ENCODE measurements at places on chromosomes 1 and 21.

GRCh38 chr1:162861101-162861500, at the start of gene CCDC190:
Gene CCDC190, minus strand, starts transcription at chr1:162861175. Its CDS starts 1,529 bp downstream, at chr1:162859646.
- DNase-seq: no peak

- DNase-seq: no peak
These were observed 26.2 kb downstream of the TNFSF18 start for GRCh38 chr1:173024543-173024942.

DNA sequence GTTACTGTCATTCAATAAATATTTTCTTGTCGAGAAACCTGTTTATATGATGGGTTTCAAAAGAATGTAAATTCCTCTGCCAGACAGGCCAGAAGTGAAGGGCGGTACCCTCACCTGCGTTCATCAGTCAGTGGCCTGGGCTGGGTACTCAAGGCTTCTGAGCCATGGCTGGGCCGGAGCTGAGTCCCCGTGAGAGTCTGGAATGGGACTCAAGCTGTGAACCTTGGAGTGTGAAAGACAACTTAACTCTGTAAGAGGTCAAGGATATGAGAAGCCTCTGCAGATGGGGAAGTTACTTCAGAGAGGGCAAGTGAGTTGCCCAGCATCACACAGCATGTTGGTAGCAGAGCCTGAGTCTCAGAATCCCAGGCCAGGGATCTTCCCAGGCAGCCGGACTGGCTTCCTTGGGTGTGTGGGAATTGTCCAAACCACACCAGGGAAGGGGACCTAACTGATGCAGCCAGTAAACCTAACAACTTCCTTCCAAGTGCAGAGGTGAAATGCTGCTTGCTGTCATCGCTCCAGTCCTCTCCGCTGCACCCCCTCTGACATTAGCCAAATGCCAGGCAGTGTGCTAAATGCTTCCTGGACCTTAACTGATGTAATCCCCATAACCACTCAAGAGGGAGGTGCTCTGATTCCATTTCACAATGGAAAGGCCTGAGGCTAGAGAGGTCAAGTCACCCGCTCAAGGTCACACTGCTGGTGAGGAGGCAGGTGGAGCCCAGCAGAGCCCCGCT, 4.8 kb downstream of the DISP3 start:
- DNase-seq: no peak

GRCh38 chr21:42363312-42363711, 3.0 kb downstream of the TFF1 start:
- DNase-seq: no peak

DNA sequence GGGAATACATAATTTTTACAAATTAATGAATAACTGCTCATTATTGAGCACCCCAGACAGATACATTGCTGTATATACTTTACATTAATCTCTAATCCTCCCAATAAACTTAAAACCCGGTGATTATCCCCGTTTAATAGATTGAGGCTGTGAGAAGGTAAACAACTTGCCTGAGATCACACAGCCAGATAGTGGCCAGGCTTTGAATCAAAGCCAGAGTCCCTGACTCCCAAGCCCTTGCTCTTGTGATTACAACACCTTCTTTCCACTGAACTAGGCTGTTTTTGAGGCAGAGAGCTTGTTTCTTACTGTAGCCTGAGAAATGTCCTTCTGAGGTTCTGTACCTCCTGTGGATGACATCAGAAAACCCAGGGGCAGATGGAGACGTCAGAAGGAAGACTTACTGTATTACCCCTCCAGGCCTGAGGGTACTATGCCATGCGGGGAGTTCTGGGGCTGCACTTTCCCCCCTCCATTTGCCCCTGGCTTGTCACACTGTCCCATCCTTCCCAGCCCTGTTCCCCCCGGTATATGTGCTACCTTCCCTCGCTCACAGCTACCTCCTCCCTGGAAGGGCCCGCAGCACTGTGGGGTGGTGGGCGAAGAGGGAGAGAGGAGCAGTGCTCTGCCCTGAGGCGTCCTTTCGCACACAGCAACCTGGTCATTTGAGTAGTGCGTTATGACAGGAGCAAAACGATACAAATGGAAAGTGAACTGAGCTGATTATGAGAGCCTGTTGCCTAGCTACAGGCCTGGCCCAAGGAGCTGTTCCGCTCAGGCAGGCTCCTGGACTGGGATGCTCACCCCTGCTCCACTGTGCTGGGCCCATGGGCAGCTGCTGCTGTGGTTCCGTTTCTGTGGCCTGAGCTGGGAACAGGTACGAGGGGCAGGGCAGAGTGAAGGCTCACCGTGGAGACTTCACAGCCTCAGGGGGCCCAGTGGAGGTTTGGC, 4.6 kb downstream of the KCNC4 start:
- no peak for DNase-seq

GRCh38 chr1:97170300-97170699, 448.7 kb downstream of the PTBP2 start:
- DNase-seq: no peak

GRCh38 chr1:51927029-51927428, 48.5 kb upstream of the NRDC start:
- peak; percentile 77 for DNase-seq

DNA sequence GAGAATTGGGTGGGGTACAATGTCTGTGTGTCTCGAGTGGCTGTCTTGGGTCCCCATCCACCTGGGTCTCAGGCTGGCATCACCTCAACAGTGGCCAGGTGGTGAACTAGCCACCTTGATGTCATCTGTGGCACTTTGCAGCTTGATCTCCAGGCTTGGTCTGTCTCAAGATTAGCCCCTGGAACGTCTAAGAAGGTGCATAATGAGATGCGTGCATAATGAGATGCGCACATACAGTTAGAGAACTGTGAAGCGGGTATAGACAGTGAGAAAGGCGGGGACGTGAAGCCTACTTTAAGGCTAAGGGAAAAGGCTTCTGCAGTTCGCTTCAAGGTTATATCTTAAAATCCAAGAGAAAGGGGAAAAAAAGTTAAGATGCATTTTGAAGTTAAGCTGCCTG, 98.7 kb downstream of the WDR4 start:
- DNase-seq: no peak

- peak; percentile 11 for DNase-seq
These were observed 40.8 kb upstream of the TP53BP2 start for GRCh38 chr1:223886516-223886921.

DNA sequence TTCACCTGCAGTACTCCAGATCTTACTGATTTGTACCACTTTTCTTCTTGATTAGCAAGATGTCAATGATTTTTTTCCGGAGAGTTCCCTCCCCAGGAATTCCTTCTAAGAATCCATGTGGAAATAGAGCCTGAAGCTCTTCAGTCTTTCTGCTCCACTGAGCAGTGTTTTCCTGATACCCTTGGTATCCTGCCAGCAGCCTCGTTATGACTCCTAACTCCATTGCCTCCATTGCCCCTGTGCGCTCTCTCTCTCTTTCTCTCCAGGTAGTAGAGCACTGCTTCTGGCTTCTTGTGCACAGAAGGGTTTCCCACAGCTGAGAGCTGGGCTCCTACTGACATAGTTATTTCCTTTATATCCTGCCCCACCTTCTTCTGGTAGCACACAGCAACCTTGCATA, 12.2 kb downstream of the UBE2U start:
- DNase-seq: no peak

GRCh38 chr21:37534431-37534830, 167.9 kb downstream of the DYRK1A start:
- DNase-seq: no peak

DNA sequence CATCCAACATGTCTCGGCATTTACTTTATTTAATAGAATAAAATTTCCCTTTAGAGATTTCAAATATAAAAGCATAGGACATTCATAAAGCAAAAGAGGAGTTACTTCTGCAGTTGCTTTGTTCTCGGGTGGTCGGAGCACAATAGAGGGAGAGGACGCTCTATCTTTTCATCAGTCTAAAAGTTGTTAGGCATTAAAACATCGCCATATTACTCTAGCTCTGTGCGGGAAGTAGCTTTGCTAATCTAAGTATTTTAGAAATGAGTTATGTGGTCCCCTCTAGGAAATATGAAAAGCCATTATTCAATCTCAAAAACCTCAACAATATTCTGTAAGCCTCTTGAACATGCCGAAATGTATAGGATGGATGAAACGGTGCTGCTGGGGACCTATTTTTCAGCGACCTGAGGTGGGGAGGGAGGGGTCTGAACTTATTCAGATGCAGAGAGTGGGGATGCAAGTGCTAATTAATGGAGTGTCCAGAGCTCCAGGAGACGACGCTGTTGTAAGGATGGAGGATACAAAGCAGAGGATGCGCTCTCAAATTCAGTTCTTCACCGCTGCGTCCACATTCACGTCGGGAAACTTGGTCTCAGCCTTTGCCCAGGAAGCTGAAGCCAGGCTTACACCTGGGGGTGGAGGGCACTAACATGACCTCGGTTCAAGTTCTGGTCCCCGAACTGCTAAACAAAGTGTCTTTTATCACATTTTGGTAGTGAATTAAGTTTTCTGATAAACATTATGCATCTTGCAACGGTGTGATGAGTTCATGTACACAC, 6.3 kb downstream of the CDKN2C start:
- DNase-seq: no peak

DNA sequence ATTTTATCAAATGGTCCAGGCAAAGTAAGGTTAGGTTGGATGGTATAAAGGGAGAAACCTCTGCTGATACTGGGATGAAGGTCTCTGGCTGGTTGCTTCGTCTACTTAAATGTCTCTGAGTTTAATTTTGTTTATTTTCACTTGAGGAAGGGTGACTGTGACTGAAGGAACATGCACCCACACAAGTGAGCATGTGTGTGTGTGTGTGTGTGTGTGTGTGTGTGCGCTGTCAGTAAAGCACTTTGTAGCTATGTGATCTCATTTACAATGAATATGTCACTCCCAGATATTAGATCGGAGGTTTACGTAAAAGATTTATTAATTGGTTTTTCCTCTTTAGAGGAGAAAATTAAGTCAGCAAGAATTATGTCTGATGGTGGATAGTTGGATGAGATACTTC, 4.4 kb downstream of the FOXD2 start:
- DNase-seq: no peak

GRCh38 chr1:201511941-201512539, 5.1 kb upstream of the CSRP1 start:
- no peak for DNase-seq

DNA sequence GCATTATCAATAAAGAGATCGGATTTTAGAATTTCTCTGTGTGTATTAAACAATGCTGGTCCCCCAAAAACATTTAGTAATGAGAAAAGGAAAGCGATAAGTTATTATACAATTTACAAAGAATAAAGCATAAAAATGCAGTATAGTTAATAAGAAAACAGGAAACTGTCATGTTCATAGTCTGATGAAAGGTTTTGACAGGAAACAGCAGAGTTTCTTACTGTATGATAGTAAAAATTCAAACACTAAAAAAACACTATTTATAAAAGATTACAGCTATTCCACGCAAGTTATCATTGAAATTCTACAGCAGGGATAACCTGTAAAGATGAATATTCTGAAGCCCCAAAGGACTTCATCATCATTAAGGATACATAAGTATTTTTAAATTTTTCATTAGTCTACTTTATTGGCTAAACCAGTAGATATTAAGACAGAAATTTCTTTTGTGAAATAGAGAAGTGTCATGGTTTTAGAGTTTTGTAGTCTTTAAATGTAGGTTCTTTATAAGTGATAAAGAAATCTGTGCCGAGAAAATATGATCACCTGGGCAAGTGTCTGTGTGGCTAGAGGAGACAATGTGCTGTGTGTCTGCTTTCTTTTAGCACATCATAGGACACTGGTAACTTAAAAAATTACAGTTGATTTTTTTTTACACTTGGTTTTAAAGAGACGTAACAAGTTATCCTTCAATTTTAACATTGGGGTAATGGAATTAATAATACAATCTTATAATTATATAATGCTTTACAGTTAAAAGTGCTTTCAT, 49.7 kb upstream of the GFI1 start:
- no peak for DNase-seq

DNA sequence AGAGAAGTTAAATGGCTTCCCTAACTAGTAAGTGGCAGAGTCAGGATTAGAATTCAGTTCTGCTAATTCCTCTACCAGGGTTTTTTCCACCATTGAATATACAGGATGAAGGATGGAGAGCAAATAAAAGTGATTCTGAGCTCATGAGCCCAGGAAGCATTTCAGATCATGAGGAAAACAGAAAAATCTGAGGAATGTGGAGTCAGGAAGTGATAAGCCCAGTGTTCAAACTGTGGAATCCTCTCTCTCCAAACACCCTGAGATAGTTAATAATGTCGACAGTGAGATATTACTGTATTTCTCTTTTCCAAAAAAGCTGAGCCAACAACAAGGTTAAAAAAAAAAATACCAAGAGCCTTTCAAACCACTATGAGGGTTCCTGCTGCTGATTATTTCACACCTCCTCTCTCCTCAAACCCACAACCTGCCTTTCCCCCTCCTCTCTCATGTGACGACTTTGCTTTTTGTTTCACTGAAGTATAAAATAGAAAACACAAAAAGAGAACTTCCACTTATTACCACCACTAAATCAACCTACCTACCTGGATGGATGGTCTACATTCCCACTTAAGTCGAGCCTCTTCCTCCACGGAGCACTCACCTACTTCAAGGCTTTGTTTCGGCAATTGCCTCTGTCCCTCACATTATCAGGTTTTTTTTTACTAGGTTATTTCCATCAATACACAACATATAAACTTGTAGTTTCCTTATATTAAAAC, 8.9 kb downstream of the SLAMF1 start:
- DNase-seq: peak; percentile 53

DNA sequence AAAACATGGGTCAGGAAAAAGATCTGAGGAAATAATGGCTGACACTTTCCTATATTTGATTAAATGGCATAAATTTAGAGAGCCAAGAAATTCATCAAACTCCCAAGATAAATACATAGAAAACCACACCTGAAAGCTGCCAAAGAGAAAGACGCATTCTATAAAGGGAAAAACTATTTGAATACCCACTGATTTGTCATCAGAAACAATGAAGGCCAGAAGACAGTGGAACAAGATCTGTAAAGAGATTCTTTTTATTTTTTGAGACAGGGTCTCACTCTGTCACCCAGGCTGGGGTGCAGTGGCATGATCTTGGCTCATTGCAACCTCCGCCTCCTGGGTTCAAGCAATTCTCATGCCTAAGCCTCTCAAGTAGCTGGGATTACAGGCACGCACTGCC, 17.4 kb downstream of the SDE2 start:
- no peak for DNase-seq

- no peak for DNase-seq
These were observed 1079.1 kb downstream of the TTLL7 start for GRCh38 chr1:82919837-82920236.

- no peak for DNase-seq
These were observed 11.8 kb downstream of the VAMP4 start for GRCh38 chr1:171730052-171730451.

DNA sequence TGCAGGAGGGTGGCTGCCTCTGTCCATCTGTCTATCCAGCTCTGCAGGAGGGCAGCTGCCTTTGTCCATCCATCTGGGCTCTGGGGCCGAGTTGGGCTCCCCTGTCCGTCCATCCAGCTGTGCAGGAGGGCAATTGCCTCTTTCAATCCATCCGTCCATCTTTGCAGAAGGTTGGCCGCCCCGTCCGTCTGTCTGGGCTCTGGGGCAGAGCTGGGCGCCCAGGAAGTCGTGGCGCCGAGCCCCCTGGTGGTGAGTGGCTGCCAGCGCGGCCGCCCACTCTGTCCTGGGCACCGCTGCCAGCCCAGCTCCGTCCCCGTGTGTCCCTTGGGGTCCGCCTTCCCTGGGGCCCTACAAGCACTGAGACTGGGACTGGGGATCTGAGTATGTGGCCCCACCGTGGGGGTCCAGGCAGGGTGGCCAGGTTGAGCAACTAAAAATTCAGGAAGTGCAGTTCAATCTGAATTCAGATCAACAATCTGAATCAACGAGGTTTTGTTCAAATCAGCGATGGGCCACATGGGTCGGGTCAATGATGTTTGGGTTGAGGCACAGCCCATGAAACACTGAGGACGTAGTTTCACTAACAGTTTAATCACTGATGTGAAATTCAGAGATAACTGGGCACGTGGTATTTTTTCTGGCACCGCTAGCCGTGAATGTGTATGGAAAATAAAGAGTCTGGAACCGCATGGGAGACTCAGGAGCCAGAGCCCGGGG, 99.1 kb upstream of the ACTRT2 start:
- no peak for DNase-seq

- no peak for DNase-seq
These were observed 208.8 kb downstream of the KIF26B start for GRCh38 chr1:245363461-245364200.

Measured in EL (cell line).